Activated CD4-positive, CD25-positive, alpha-beta regulatory T cell treated with anti-CD3 and anti-CD28 coated beads, Interleukin-2, amount 50 U/mL, for 72 hours (primary cell): ENCODE measurements at places on chromosomes 6 and 20.

GRCh38 chr20:62052842-62053464, 12.7 kb downstream of the TAF4 start:
- no peak for DNase-seq

DNA sequence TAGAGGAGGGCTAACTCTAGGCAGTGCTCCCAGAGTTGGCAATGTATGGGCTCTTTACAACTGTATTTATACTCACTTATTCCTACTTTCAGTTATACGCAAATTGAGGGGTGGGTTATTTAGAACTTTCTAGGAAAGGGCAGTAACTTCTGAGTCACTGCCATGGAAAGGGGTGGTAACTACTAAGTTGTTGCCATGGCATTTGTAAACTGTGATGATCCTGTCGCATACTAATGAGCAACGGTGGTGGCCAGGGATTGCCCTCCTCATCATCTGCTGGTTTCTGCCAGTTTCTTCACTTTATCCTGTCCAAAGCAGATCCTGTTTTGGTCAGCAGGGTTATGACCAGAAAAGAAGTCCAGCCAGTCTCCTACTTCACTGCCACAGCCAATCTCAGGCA, 95.5 kb upstream of the PTPRT start:
- DNase-seq, result no peak

- no peak for DNase-seq
Measured at GRCh38 chr6:76862936-76863335, 600.4 kb downstream of the HTR1B start.

DNA sequence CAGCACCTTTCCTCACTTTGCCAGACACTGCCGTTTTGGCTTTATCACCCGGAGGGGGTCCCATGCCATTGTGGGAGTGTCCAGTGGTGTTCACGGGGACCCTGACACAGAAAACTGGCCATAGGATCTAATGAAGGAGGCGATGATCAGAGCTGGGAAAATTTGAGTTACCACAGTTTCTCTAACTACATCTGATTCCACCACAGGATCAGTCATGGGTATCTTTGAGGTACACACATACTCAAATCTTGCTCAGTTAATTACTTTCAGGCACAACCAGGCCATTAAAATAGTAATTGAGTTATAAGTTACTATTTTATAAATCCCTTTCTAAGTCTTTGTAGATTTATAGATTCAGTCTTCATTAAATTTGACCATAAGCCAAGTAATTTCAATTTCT, 215.1 kb downstream of the PRL start:
- DNase-seq, result no peak

DNA sequence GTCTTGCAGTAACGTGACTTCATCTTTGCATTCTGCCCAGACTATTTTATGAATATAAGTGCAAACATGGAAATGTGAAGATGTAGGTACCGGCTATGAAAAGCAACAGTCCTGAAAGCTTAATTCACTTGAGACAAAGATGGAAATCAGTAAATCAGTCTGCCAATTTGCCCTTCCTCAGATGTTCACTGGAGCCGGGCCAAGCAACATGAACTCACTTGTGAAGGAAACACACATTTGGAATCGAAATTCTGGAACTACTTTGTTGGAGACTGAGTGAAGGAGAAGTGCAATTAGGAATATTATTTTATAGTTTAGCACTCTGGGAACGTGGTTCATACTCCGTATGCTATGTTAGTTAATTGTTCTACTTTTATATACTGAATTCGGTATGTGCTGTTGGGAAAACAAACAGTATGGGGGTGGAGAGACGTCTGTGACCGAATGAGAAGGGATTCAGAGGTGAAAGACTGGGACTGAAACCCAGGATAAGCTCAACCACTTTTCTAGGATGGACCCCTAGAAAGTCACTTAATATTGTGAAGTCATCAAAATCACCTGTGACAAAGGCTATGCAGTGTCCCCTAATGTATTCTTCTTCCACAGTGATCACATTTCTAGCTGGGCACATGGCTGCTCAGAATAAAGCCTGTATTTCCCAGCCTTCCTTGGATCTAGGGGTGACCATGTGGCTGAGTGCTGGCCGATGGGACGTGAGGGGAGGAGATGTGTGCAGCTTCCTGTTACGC, 95.5 kb downstream of the PREX1 start:
- no peak for DNase-seq

- DNase-seq, result no peak
Measured at GRCh38 chr6:48109944-48110343, 1.1 kb downstream of the PTCHD4 start.

DNA sequence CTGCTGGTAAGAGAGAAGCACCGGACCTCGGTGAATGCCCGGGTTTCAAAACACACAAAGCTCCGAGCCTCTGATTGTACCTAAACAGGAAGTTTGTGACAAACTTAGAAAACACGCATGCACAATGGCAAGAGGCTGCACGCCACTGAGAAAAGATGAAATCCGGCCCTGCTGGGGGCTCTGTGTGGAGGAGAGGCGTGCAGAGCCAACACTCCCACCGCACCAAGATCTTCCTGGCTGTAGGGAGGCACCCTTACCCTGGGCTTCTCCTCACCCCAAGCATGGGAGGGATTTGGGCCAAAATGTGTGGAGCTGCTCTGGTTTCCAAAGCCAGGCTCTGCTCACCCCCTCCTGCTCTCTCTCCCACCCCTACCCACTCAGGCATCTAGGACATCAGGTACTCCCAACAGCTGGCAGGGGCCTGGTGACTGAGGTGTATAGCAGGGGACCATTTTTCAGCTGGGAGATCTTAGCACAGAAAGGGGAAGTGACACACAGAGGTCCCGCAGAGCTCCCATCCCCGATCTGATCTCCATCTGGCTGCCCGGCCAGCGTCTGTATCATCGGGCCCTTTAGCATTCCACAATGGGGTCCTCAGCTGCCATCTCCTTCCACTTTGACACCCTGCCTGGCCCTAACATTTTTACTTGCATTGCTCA, 84.2 kb downstream of the TRERF1 start:
- no peak for DNase-seq

DNA sequence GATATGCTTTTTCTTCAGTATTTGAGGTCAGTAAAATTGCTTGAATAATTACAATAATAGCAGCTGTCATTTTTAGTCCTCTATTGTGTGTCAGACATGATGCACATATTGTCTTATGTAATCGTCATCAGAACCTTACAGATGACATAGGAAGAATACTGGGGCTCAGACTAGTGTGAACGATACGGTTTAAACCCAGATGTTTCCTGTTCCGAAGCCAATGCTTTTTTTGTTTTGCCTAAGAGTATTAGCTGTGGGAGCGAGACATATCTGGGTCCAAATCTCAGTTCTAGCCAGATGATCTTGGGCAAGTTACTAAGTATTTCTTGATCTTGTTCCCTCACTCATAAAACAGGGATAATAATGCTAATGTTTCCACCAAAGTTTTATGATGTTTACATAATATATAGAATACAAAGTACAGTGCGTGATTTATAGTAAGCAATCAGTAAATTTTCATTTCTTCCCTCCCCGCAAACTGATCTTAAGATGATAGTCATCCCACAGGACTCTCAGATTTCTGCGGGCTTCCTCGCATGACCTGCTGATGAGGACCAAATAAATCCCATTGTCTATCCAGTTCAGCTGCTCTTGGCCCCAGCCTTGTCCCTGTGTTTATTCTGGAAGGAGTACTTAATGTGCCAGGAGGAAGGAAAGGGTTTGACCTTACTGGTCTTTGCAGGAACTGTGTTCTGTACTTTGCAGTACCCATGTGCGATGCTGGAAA, 98.2 kb downstream of the CAP2 start:
- no peak for DNase-seq

DNA sequence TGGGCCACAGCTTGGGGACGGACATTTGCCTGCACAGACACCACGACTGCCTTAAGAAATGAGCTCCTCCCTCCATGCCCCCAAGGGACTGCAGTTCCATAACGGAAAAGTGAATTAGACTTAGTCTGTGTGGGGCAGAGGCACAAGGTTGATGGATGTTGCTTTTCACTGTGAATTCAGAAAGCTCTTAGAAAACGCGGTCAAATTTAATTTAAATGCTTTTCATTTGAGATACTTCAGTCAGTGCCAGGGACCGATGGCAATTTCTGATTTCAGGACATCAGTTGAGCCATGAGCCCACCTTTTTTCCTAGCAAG, 356.4 kb downstream of the KIF16B start:
- no peak for DNase-seq

DNA sequence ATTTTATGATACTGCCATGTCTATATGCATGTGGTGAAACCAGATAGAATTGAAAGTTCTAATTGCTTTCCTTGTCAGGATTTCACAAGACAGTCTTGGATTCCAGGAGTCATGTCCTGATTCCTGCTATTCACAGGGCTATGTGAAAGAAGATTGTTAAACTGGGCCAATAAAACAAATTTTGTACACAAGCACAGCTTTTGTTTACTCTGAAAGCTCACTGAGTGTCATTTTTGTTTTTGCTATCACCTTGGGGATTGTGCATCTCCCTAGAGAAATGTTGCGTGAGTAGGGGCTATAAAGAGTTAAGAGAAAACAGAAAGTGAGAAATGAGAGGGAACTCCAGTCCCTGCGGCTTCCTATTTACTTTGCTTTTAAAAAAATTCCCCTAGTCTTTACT, 627.5 kb downstream of the PKHD1 start:
- DNase-seq, result no peak

DNA sequence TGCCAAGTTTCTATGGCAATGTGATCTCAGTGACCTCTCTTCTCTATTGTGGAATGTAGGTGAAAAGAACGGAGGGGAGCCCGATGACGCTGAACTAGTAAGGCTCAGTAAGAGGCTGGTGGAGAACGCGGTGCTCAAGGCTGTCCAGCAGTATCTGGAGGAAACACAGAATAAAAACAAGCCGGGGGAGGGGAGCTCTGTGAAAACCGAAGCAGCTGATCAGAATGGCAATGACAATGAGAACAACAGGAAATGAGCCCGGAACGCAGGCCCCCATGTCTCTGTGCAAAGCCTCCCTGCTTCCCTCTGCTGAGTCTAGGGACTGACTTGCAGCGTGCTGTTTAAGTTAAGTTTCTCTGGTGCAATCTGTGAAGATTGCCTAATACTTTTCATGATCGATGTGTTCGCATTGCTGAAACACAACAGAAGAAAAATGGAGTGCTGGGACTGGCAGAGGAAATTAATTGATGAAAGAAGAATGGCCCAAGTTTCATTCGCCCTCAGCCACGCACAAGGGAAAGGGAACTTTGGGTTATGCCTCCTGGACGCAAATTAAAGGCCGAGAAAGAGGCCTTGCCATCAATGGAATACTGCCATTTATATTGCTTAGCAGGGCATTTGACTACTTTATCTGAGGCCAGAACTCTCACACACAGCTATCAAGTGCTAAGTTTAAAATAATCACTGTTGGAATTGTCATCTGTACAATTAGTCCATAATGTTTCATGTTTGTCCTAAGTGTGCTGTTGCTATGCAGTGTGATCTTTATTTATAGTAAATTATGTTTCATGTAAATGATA, 146.4 kb downstream of the AKAP7 start:
- peak; percentile 53 for DNase-seq

- no peak for DNase-seq
Measured at GRCh38 chr20:44601236-44601671, 18.9 kb downstream of the PKIG start.

- no peak for DNase-seq
Measured at GRCh38 chr6:158377860-158378259, 65.6 kb downstream of the TULP4 start.

DNA sequence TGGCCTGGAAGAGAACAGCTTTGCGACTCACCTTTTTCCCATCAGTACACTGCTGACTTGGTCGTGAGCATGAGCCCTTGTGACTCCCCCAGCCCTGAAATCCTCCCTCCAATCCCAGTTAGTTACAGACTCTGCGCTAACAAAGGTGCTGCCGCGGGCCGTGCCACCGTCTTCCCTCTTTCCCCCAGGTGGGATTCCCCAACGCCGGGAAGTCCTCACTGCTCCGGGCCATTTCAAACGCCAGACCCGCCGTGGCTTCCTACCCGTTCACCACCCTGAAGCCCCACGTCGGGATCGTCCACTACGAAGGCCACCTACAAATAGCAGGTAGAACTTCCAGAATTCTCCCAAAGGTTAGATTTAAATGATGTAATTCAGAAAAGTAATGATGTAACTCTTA, 16.1 kb downstream of the MTG2 start:
- no peak for DNase-seq

DNA sequence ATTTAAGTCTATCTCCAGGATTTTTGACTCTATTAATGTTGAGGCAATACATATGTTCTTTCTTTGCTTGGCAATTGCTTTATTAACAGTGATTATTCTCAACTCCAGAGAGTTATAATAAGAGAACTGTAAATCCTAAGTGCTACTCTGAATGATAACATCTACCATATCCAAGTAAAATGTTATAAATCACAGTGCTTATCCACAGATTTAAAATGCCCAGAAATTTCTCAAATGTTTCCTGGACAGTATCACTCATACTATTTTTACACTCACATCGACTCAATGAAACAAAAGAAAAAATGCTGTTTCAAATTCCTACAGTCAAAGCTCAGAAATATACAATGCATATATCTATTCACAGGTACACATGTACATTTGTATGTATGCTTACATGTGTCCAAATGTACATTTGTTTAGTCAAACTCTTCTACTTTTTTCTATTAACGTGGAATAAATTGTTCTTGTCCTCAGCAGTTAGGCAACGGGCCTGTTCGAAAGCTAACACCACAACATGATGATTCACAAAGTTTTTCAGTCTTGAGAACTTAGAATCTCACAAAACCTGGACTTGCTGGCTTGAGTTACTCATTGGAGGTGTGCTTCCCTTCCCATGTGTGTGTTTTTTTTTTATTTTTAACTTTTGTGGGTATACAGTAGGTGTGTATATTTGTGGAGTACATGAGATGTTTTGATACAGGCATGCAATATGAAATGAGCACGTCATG, 193.0 kb downstream of the GJA10 start:
- no peak for DNase-seq
